ENCODE measurements at places on chromosomes 13 and 19.

DNA sequence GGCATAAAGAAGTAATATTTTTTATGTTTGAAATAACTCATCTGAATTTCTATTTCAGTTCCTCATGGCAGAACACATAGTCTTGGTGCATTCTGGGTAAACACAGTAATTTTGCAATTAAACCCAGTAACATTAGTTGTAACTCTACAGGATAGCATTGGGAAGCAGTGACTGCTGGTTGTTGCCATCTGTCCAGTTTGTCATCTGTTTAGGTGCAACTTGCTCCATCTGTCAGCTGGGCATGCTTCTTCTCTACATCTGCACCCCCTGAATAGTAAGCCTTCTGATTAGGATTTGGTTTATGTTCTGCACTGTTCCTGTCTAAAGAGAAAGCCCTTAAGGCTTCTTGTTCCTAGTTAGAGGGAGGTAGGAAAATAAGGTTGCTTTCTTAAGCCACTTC lies 63.5 kb upstream of the CSNK1A1L start:
- no peak for DNase-seq

DNA sequence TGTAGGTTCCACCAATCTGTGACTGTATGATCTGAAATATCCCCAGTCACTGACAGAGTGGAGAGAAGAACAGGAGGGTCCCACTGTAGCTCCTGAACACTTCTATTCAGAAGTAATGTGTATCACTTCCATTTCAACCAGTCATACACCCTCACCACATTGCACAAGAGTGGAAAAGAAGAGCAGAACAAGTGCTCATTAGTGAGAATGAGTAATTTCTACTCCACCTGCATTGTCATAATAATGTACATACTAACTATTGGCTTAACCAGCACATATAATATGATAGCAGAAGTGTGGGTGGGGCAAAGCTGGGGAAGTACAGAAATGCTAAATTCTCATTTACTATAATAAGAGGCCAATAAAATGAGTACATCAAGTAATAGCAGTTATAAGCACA lies 342.7 kb downstream of the LMO7 start:
- DNase-seq = no peak

DNA sequence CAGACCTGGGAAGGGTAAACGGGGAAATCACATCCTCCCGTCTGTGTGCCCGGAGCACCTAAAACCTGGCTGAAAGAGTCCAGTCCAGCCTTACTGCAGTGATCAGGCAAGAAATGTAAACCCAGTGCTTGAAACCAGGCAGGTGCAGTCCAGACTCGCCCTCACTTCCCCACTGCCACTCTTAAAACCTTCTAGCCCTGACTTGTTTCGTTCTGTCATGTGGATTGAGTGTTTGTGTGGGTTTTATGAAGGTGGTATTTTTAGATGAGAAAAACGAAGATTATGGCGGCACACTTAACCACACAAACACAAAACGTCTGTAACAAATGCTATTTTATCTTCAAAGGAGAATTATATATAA lies 839 bp upstream of the CKAP2 start:
- no peak for DNase-seq

- no peak for DNase-seq
These were observed 207.3 kb downstream of the DLEU7 start for GRCh38 chr13:50636007-50636704.

All from vagina (tissue), 2 donors.